Karpas-422 (cell line): ENCODE measurements at places on chromosomes 3 and 15.
A peak's percentile ranks its signal among the peaks of the same experiment; 100 is the strongest.

DNA sequence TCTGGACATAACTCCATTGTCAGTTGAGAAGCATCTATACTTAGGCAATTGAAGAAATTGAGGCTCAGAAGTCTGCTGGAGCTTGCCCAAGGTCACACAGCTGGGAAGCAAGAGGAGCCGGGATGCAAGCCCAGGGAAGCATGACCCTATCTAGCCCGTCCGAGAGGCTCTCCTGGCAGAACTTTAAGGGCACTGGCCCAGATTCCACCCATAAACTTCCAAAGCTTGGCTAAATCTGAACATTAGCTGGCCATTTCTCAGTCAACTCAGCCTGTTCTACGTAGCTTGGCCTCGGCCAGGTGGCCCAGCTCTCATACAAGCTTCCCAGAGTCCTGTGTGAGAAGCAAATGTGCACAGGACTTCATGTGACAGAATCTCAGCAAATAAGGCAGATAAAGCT is 75.8 kb downstream of the LRIG1 start:
- no peak overlapping the region for H3K4me3 ChIP-seq
- peak overlapping the region; percentile 59 for H3K27ac ChIP-seq
- no peaks in the 10 kb centered on the region; the same call in 1 of the 2 replicates for H3K36me3 ChIP-seq

DNA sequence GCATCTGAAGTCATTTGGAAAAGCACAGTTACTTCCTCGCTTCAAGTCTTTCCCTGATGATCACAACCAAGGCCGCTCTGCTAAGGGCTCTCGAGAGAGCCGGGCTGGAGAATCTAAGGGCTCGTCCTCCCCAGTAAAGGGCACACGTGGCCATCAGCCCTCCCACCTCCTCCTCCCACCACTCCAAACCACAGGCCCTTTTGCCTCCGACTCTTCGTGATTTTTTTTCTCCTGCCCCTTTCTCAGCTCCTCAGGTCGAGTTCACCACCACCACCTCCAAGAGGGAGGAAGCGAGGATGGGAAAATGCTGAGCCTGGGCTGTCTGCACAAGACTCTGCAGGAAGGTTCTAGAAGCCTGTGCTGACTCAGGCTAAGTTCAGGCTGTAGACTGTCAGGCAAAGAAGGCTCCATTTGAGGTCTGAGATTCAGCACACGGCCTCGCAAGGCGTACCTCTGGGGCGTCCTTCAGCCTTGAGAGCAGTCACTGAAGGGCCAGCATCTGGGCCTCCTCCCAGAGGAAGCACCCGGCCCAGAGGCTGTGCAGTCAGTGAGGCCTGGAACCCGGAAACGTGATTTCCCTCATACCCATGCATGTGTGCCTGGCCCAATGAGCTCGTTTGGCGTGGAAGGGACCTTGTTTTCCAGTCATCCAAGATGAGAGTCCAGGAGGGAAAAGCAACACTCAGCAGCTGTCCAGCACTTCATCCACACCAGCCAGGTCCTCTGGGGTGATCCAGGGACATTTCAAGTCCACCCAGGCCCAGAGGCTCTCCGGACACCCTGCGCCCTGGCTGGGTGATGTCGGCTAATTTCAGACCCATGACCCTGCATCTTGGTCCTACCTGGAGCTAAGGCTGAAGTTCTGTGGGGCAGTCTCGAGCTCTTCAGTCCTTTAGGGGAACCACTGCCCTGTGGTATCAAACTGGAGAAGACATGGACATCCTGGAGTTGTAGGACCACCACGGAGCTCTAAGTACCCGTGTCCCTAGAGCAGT is 196.8 kb downstream of the XXYLT1 start:
- no peak overlapping the region for H3K27ac ChIP-seq
- H3K4me1 ChIP-seq = no peaks in the 10 kb centered on the region
- no peaks in the 10 kb centered on the region for H3K27me3 ChIP-seq
- no peak overlapping the region for H3K4me3 ChIP-seq

GRCh38 chr3:66362541-66362941 is 138.3 kb downstream of the LRIG1 start:
- H3K4me3 ChIP-seq = no peak overlapping the region
- H3K27ac ChIP-seq = no peak overlapping the region
- no peak for DNase-seq
- H3K36me3 ChIP-seq = no peaks in the 10 kb centered on the region
- peaks cover 19% of the 10 kb centered on the region for H3K4me1 ChIP-seq

DNA sequence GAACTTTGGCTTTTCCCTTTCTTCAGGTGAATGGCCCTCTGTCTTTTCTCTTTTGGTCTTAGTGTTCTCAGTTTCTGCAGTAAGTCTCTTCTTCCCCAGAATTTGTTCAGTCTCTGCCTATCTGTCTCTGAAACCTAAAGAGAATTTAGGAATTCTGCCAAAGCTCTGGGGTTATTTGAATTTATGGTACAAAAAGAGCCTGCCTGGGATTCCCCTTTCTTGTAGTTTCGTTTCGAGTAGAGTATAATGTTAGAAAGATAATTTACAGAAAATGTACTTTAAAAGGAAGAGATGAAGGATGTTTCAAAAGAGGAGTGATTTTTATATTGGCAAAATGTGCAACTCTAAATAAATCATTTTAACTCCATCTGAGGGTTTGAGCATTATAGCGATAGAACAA is 247.4 kb upstream of the SATB1 start:
- DNase-seq = no peak
- no peaks in the 10 kb centered on the region for H3K27me3 ChIP-seq
- no peak overlapping the region for H3K4me3 ChIP-seq
- H3K4me1 ChIP-seq = no peaks in the 10 kb centered on the region
- H3K36me3 ChIP-seq = no peaks in the 10 kb centered on the region

GRCh38 chr3:185916042-185916833 is 21.6 kb downstream of the TRA2B start:
- no peaks in the 10 kb centered on the region for H3K4me1 ChIP-seq
- no peak overlapping the region for H3K27ac ChIP-seq
- H3K4me3 ChIP-seq = no peak overlapping the region
- H3K27me3 ChIP-seq = no peaks in the 10 kb centered on the region

DNA sequence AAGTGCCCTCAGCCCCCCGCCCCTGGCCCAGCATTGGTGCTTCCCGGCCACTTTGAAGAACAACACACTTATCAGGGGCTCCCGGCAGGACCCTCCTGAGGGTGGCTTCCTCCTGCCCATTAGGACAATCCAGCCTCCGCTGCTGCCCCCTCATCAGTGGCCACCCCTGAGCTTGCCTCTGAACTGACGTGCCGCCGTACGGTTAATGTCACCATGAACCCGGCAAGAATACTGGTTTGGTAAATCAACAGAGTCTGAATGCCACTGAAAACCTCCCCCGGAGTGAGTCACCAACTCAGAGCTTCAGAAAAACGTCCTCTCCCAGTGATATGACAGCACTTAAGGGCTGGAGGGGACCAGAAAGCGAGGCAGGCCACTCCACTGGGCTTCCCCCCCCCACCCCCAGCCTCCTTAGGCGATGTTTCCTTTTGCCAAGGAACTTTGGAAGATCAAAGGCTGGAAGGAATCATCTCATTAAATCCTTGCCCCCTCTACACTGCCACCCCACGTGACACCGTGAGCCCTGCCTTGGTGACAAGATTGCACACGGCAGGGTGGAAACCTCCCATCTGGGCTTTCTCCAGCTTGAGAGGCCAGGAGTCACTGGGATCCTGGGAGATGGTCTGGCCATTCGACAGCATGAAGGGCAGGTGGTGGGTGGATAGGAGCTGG is 142.1 kb downstream of the NUP210 start:
- DNase-seq = no peak
- H3K27me3 ChIP-seq = no peaks in the 10 kb centered on the region
- no peak overlapping the region for H3K4me3 ChIP-seq
- H3K27ac ChIP-seq = no peak overlapping the region
- H3K36me3 ChIP-seq = peaks cover 4% of the 10 kb centered on the region; the same call in 1 of the 2 replicates

DNA sequence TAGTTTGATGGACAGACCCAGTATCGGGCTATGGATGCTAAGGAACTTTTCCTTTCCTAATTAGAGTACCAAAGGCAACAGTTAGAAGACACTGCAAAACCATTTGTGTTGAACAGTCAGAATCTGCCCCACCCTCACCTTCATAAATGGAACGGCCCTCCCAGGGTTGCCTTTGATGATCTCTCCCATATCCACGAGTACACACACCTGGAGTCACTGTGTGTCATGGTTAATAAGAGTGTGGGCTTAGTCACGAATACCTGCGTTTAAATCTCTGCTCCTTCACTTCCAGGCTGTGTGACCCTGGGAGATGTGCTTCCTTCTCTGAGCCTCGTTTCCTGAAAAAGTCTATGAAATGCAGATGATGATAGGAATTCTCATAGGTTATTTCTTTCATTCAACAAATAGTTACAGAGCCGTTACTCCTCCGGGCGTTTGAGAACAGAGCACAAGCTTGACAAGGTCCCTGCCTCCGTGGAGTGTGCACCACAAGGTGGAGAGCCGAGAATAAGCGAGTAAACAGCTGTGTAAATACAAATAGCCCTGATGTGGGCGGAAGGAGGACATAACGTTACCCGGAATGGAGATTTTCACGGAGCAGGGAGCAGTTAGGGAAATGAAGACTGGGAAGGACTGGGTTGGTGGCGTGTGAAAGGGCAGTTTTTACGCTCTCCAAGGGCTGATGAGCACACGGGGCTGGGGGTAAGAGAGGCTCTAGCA is 6.7 kb downstream of the SLC51A start:
- H3K4me1 ChIP-seq = peaks cover 9% of the 10 kb centered on the region
- no peak overlapping the region for H3K27ac ChIP-seq
- H3K27me3 ChIP-seq = no peaks in the 10 kb centered on the region
- H3K36me3 ChIP-seq = no peaks in the 10 kb centered on the region
- DNase-seq = no peak

- H3K27ac ChIP-seq = peak overlapping the region; percentile 96
- peaks cover 63% of the 10 kb centered on the region for H3K36me3 ChIP-seq
- no peaks in the 10 kb centered on the region for H3K27me3 ChIP-seq
- DNase-seq = no peak
Measured at GRCh38 chr3:118781839-118782238, 252.8 kb downstream of the IGSF11 start.

- no peak overlapping the region for H3K4me3 ChIP-seq
- DNase-seq = no peak
- no peaks in the 10 kb centered on the region for H3K4me1 ChIP-seq
- no peaks in the 10 kb centered on the region for H3K36me3 ChIP-seq
Measured at GRCh38 chr3:58514405-58514804, 22.5 kb downstream of the KCTD6 start.

DNA sequence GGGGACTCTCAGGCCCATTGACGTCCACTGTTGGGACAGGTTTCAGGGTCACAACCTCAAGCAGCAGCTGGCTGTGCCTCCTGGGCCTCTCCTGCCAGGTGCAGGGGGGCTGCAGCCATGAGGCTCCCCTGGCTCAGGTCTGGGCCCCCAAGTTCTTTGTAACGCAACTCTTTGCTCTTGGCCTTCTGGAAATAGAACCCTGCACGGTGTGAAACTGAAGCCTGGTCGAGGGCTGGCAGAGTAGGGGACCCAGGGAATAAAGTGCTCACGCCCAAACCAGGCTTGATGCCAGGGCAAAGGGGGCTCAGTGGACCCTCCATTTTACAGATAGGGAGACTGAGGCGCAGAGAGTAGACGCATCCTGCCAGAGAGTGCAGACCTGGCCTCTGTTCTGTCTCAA is 771 bp downstream of the CALML4 start:
- H3K4me3 ChIP-seq = no peak overlapping the region
- H3K27ac ChIP-seq = no peak overlapping the region
- H3K27me3 ChIP-seq = no peaks in the 10 kb centered on the region
- no peak for DNase-seq

DNA sequence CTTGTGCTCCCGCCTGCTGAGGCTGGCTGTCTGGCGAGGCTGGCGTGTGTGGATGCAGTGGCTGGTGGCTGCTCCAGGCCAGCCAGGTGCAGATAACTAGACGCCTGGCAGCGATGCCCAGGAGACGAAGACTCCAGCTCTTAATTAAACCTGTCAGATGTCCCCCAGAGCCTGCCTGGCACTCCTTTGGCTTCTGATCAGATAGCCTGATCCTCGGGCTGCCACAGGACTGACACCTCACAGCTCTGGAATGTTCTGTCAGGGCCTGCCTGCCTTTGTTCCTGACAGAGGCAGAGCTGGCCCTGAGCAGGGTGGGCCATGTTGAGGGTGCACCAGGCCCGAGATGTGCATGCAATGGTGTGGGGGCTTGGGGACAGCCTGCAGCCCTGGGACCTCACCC is 36.5 kb downstream of the PLXNA1 start:
- no peak overlapping the region for H3K4me3 ChIP-seq
- no peaks in the 10 kb centered on the region for H3K27me3 ChIP-seq
- DNase-seq = no peak
- no peaks in the 10 kb centered on the region for H3K36me3 ChIP-seq

- DNase-seq = no peak
- H3K4me1 ChIP-seq = no peaks in the 10 kb centered on the region
- H3K27ac ChIP-seq = no peak overlapping the region
- no peaks in the 10 kb centered on the region for H3K27me3 ChIP-seq
- no peak overlapping the region for H3K4me3 ChIP-seq
Measured at GRCh38 chr15:92520914-92521623, 127.4 kb downstream of the ST8SIA2 start.

- DNase-seq = no peak
- H3K27ac ChIP-seq = no peak overlapping the region
- H3K4me1 ChIP-seq = peaks cover 20% of the 10 kb centered on the region; the same call in 1 of the 2 replicates
- no peaks in the 10 kb centered on the region for H3K27me3 ChIP-seq
- H3K4me3 ChIP-seq = no peak overlapping the region
- H3K36me3 ChIP-seq = no peaks in the 10 kb centered on the region
Measured at GRCh38 chr15:67037694-67038093, 27.7 kb upstream of the SMAD3 start.

- peak overlapping the region; percentile 21; the same call in 1 of the 2 replicates for H3K4me3 ChIP-seq
- H3K36me3 ChIP-seq = no peaks in the 10 kb centered on the region
- H3K4me1 ChIP-seq = peaks cover 41% of the 10 kb centered on the region
- H3K27ac ChIP-seq = no peak overlapping the region
Measured at GRCh38 chr3:194035406-194036138, 100.4 kb upstream of the HES1 start.

GRCh38 chr15:45529613-45530012 is 7.1 kb upstream of the SLC30A4 start:
- H3K4me3 ChIP-seq = no peak overlapping the region
- no peaks in the 10 kb centered on the region for H3K36me3 ChIP-seq
- no peaks in the 10 kb centered on the region for H3K4me1 ChIP-seq
- H3K27me3 ChIP-seq = no peaks in the 10 kb centered on the region
- H3K27ac ChIP-seq = no peak overlapping the region
- DNase-seq = no peak

GRCh38 chr15:64156652-64157331 is 5.3 kb downstream of the SNX22 start:
- peaks cover 60% of the 10 kb centered on the region for H3K4me1 ChIP-seq
- H3K27ac ChIP-seq = peak overlapping the region; percentile 43; the same call in 1 of the 2 replicates
- H3K4me3 ChIP-seq = no peak overlapping the region
- H3K27me3 ChIP-seq = no peaks in the 10 kb centered on the region
- peaks cover 33% of the 10 kb centered on the region for H3K36me3 ChIP-seq

- no peaks in the 10 kb centered on the region for H3K36me3 ChIP-seq
- H3K27me3 ChIP-seq = no peaks in the 10 kb centered on the region; the same call in 1 of the 2 replicates
- no peak overlapping the region for H3K4me3 ChIP-seq
- peak; percentile 58 for DNase-seq
- H3K4me1 ChIP-seq = no peaks in the 10 kb centered on the region; the same call in 1 of the 2 replicates
Measured at GRCh38 chr3:72282918-72283317, 498.0 kb upstream of the PROK2 start.

DNA sequence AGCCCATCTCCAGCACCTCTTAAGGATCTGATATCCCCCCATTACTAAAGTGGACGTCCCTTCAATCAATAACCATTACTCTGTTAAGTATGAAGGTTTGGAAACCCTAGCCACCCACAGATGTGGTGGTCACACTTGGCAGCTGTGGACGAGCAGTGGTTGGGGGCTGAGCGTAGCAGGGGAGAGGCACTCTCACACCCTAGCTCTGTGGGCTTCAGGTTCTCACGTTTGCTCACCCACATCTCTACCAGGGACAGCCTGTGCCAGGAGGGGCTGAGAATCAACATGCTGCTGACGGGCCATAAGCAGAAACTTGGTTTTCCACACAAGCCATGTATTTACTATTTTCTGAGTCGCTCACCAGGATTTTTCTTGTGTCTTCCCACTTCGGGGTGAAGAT is 287.2 kb downstream of the ADAMTS17 start:
- no peaks in the 10 kb centered on the region for H3K4me1 ChIP-seq
- H3K4me3 ChIP-seq = no peak overlapping the region
- no peak for DNase-seq
